ENCODE measurements at places on chromosomes 16 and 17.
A peak's percentile ranks its signal among the peaks of the same experiment; 100 is the strongest.

DNA sequence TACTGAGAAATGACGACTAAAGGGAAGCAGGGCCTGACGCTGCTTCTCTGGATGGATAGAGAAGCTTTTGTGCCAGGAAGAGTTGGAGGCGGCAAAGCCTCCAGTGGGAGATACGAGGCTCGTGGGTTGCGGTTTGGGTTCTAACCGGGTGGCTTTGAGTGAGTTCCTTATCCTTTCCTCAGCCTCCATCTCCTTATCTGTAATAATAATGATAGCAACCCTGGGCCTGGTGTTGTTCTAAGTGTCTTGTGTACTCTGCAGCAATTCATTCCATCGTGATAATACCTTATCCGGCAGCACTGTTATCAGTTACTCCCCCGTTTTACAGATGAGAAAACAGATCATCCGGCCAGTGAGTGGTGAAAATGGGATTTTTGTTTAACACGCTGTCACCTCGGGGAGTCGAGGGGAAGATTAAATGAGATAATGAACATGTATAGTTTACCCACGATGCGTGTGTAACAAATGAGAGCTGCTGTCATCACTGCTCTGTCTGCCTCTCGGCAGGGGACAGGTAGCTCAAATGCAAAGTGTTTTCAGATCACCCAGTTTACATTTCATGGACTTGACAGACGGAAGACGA is 52.0 kb upstream of the LHX1 start:
- H3K4me3 ChIP-seq: no peak overlapping the region
- DNase-seq: peak; percentile 55
- H3K36me3 ChIP-seq: no peaks in the 10 kb centered on the region
- peaks cover 20% of the 10 kb centered on the region for H3K27me3 ChIP-seq

DNA sequence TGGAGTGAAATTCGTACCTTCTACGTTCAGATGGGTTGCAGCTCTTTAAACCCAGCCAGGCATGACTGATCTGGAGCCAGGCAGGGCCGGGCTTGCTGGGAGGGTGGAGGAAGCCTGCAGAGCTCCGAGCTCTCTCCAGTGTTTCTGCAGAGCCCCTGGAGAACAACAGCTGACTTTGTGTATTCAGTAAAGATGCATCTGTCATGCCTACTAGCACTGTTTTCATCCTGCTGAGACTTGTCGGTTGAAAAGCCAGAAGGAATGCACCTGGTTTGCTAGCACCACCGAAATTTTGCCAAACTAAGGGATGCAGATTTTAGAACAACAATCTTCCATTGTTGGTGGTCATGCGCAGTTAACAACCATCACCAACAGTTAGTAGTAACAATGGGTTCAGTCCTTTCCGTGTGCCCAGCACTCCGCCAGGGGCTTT is 22.4 kb upstream of the SCNN1B start:
- H3K27me3 ChIP-seq: no peaks in the 10 kb centered on the region
- no peak overlapping the region for H3K4me3 ChIP-seq
- H3K36me3 ChIP-seq: no peaks in the 10 kb centered on the region
- no peak overlapping the region for H3K27ac ChIP-seq
- DNase-seq: no peak

- no peak overlapping the region for H3K4me3 ChIP-seq
- DNase-seq: no peak
- H3K4me1 ChIP-seq: no peaks in the 10 kb centered on the region
Observed at GRCh38 chr16:14640538-14640937, 7.8 kb downstream of the BFAR start.

DNA sequence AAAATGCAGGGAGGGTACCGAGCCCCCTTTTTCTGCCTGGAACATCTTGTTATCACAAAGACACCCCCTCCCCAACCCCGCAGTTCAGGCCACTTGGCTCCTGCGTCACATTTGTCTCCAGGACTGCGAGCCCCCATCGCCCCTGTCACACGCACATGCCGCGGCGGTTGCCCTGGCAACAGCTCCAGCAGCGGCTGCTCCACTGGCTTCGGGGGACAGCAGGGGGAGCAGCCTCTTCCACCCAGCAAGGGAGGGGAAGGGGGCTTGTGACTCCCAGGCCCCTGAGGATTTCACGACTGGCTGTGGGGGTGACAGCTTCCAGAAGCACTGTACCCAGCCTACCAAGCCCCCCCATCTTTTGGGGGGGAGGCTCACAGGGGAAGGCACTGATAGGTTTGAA is 2.6 kb downstream of the BAIAP3 start:
- DNase-seq: no peak
- no peak overlapping the region for H3K4me3 ChIP-seq
- peaks cover 7% of the 10 kb centered on the region for H3K4me1 ChIP-seq
- H3K36me3 ChIP-seq: no peaks in the 10 kb centered on the region
- no peak overlapping the region for H3K27ac ChIP-seq
